Lung microvascular endothelial cell (primary cell): ENCODE measurements at places on chromosomes 1 and 21. TPM values are rescaled to one million over a fixed set of nuclear protein-coding genes. Genes with fewer than 3 reads are reported as not detected.

Gene LCE6A
- total RNA-seq = not detected in 2 replicates

Gene FTCD
- not detected in 2 replicates for total RNA-seq

Gene HSD11B1
- under 0.01 TPM in 1 of 2 replicates, not detected in the other for total RNA-seq

Gene LGR6
- not detected in 2 replicates for total RNA-seq

Gene MXRA8
- total RNA-seq = 0.20 and 0.44 TPM in 2 replicates

Gene NEXN
- total RNA-seq = 1.3 and 6.3 TPM in 2 replicates

Gene SLC9A1
- total RNA-seq = 3.6 and 4.1 TPM in 2 replicates

Gene CFHR4
- total RNA-seq = not detected in 2 replicates

Gene C1orf56
- total RNA-seq = 0.79 and 0.87 TPM in 2 replicates

Gene TMOD4
- not detected in 2 replicates for total RNA-seq

Gene NIPAL3
- total RNA-seq = 12.4 and 18.5 TPM in 2 replicates

Gene RGS1
- total RNA-seq = not detected in 2 replicates

Gene OR2T2
- total RNA-seq = not detected in 2 replicates

Gene F5
- total RNA-seq = not detected in 2 replicates

Gene RXRG
- total RNA-seq = not detected in 2 replicates

Gene ATAD3C
- total RNA-seq = under 0.01 TPM in 2 replicates

Gene TADA1
- 7.2 and 10.9 TPM in 2 replicates for total RNA-seq

Gene RHCE
- total RNA-seq = 0.60 and 1.3 TPM in 2 replicates

Gene KCNA10
- total RNA-seq = not detected in 2 replicates

Gene SMPDL3B
- 0.22 and 0.60 TPM in 2 replicates for total RNA-seq

Gene C1orf94
- not detected in 2 replicates for total RNA-seq

Gene TLR5
- total RNA-seq = under 0.01 and 0.20 TPM in 2 replicates

Gene UBXN10
- under 0.01 TPM in 1 of 2 replicates, not detected in the other for total RNA-seq

Gene HOOK1
- not detected in 2 replicates for total RNA-seq

Gene ID3
- total RNA-seq = 479 and 520 TPM in 2 replicates

Gene GUCA2B
- total RNA-seq = not detected in 2 replicates
